Endothelial cell of umbilical vein (primary cell): ENCODE measurements at places on chromosomes 3 and 15. TPM values are rescaled to one million over a fixed set of nuclear protein-coding genes. Genes with fewer than 3 reads are reported as not detected.

DNA sequence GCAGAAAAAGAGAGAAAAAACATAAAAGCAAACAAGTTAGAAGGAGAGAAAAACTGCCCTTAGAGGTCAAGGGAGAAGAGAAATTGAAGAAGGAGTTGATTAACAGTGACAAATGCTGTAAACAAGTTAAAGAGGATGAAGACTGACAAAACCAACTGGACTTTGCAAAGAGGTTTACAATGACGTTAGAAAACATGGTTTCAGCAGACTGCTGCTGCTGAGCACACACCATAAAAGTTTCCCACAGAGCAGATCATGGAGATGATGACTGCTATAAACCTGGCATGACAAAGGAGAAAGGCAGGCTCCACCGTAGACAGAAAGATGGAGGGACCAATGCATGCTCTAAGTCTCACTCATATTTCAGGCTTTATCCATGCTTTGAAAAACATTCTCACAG is 78.7 kb downstream of the POLQ start:
- DNase-seq, result no peak

DNA sequence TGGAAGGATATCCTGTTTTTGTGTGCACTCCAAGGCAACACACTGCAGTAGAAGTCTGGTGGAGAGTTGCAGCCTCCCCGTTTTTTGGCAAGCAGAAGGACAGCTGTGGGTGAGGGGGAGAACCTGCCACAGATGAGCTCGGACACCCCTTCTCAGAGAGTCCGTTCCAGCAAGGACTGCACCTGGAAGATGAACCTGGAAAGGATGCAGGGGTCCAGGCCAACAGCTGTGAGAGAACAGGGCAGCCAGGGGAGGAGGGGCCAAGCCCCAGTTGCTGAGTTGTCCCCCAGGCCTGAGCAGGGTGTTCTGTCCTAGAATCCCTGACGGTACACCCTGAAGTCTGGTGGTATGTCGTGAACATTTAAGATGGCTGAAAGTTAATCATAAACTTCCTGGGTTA is 30.2 kb downstream of the ZXDC start:
- no peak for DNase-seq

SPTBN5 gene
- total RNA-seq, result 19.0 and 19.2 TPM in 2 replicates

SMARCC1 gene
- 123 and 138 TPM in 2 replicates for total RNA-seq

DNA sequence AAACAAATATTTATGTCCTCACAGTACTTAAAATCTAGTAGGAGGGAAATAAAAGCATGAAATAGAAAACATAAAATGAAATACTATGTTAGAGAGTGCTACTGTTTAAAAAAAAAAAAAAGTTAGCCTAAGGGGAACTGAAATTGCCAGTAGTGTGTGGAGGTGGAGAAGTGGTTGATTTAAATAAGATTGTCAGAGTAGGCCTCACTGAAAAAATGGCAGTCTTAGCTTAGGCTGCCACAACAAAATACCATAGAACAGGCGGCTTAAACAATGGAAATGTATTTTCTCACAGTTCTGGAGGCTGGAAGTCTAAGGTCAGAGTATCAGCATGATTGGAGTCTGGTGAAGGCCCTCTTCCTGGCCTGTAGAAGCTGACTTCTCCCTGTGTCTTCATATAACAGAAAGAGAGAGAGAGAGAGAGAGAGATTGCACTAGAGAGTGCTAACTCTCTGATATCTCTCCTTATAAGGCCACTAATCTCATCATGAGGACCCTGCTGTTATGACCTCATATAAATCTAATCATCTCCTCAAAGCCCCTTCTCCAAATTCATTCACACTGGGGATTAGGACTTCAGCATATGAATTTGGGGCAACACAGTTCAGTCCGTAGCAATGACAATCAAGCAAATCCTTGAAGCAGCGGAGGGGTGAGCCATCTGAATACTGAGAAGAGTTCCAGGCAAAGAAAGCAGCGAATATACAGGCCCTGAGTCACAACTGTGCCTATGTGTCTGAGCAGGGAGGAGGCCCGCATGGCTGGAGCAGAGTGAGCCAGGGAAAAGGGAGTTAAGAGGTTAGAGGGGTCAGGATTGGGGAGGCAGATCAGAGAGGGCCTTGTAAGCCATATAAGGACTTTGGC is 23.6 kb upstream of the LRRC34 start:
- no peak for DNase-seq

- no peak for DNase-seq
These were observed 13.4 kb upstream of the HCN4 start for GRCh38 chr15:73382115-73382514.

DNA sequence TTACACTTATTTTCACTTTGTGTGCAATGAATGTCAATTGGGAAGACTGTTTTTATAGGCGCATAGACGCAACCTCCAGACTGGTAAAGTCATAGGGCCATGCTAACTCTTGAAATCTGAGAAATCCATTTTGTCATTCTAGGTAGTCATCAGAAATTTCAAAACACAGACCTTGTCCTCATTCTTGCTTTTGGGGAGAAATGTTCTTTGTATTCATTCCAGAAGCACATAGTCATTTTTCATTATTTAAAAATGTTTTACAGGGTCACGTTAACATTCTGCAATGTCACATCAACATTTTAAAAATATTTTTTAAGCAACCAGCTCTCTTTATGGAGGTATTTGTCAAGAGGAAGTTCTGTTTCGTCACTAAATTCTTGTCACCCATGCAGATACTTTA is 898.4 kb downstream of the PDCD6IP start:
- DNase-seq, result no peak

CNTN4 gene
- total RNA-seq, result not detected in 2 replicates

ERICH6 gene
- total RNA-seq, result not detected in 2 replicates

ANKRD34C gene
- not detected in 2 replicates for total RNA-seq

CCDC191 gene
- 3.8 and 4.9 TPM in 2 replicates for total RNA-seq
